ENCODE measurements at places on chromosomes 2 and 18.

GRCh38 chr2:172215172-172215935, 112.7 kb upstream of the DLX2 start:
- no peak for DNase-seq

DNA sequence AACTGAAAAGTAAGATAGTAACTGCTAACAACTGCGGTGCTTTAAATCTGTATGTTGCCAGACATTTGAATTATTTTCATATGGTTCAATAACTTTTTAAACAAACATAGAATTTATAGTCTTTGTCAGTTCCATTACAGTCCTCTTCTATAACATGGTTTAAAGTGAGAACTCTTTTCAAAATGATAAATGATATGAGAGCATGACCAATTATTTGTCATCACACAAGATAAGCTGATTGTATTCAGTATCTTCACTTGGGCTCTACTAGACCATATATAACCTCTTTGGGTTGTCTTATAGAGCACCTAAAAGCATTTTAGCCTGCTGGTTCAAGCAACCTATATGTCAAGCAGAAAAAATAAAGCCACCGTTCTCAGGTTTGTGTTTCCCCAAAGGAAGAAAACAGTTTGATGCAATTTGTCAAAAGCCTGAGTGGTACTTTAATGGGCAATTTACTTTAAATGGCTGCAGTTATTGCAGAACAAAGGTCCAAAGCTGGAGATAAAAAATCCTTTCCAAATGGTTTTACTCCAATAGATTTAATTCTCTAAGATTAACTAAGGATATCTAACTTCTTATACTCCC, 298.4 kb downstream of the FSIP2 start:
- no peak for DNase-seq

GRCh38 chr2:151103551-151103950, 158.1 kb downstream of the RBM43 start:
- no peak for DNase-seq

DNA sequence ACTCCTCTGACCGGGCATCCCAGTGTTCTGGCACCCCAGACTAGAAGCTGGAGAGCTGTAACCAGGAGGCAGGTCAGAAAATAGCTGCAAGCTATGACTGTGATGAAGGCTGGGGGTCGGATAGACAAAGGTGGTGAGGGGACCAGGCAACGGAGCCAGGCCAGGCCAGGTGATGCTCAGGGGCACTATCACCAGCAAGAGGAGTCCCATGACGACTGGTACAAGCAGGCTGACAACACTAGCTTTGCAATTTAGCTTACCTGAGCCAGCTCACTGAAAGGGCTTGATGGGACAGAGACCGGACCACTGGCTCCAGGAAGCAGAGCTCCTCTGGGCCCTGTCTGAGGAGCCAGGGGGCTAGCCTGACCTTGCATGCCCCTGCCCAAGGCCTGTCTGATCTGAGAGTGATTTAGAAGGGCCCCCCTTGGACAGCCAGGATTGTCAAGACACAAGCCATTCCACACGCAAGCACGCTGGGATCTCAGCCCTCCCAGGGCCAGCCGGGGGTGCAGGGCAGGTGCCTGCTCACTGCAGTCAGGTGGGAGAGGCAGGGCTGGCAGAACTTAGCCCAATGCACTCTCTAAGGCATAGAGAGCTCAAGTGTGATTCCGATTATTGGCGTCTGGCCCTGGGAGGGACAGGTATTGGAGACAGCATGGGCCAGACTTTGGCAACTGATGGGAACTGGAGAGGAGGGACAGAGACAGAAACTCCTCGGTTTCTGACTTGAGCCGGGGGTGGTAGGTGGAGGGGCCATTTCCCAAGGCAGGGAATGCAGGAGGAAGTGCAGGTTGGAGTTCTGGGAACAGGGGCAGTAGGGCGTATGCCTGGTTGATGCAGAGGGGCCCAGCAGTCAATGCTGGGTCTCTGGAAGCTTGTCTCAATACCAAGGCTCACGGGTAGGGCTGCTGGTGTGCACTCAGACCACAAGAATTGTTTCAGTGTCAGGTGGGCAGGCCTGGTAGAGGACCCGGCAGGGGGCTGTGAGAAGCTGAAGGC, 47.7 kb downstream of the MYO7B start:
- DNase-seq: no peak

DNA sequence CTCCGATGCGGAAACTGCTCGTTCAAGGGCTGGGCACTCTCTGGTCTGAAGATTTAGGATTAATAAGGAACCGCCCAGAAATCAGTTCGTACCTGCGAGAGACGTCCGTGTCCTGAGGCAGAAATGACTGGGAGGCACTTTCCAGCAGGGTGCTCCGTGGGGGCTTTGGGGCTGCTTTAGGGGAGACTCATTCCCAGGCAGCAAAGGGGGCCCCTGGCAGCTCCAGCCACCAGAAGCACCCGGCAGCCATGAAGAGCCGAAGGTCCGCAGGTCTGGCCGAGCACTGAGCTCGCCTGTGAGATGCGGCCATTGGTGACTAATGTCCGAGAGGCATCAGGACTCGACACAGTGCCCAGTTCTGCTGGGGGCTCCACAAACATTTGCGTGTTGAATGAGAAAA, 20.9 kb downstream of the KCNG2 start:
- DNase-seq: no peak

DNA sequence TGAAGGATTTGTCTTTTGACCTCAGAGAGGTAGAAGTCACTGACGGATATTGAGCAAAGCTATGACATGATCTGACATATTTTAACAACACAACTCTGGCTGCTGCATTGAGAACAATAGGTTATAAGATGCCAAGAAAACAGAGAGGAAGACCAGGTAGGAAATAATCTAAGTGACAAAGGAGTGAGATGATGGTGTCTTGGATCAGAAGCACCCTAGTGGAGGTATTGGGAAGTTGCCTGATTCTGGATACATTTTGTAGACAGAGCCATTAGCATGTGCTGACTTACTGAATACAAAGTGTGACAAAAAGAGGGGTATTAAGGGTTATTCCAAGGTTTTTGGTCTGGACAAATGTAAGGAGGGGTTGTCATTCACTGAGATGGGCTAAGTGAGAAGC, 1438.1 kb downstream of the DPP10 start:
- no peak for DNase-seq
